ENCODE measurements at places on chromosomes 13 and 19.

- DNase-seq: no peak
Measured at GRCh38 chr13:87656306-87656705, 14.9 kb upstream of the SLITRK5 start.

- DNase-seq: no peak
Measured at GRCh38 chr13:103250071-103250470, 183.9 kb upstream of the SLC10A2 start.

- DNase-seq: no peak
Measured at GRCh38 chr19:34711890-34712289, 22.2 kb upstream of the ZNF181 start.

DNA sequence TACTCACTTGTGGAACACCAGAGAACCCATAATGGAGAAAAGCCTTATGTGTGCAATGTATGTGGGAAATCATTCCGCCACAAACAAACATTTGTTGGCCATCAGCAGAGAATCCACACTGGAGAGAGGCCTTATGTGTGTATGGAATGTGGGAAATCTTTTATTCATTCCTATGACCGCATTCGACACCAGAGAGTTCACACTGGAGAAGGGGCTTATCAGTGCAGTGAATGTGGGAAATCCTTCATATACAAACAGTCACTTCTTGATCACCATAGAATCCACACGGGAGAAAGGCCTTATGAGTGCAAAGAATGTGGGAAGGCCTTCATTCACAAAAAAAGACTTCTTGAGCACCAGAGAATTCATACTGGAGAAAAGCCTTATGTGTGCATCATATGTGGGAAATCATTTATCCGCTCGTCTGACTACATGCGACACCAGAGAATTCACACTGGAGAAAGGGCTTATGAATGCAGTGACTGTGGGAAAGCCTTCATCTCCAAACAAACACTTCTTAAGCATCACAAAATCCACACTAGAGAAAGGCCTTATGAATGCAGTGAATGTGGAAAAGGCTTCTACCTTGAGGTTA, 10.9 kb downstream of the ZNF549 start:
- DNase-seq: no peak

GRCh38 chr13:97752961-97753668, 200.4 kb upstream of the IPO5 start:
- DNase-seq: no peak

DNA sequence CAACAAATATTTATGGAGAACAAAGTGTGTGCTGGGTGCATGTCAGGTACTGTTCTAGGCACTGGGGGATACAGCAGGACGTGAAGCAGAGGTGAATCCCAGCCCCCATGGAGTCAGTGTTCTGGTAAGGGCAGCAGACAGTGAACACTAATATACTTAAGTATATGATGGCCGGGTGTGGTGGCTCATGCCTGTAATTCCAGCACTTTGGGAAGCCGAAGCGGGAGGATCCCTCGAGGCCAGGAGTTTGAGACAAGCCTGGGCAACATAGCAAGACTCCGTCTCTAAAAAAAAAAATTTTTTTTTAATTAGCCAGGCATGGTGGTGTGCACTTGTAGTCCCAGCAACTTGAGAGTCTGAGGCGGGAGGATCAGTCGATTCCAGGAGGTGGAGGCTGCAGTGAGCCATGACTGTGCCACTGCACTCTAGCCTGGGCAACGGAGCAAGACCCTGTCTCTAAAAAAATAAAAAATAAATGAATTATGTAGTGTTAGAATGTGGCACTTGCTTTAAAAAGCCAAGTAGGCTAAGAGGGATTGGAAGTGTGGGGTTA, 22.6 kb downstream of the CHST8 start:
- DNase-seq: no peak

DNA sequence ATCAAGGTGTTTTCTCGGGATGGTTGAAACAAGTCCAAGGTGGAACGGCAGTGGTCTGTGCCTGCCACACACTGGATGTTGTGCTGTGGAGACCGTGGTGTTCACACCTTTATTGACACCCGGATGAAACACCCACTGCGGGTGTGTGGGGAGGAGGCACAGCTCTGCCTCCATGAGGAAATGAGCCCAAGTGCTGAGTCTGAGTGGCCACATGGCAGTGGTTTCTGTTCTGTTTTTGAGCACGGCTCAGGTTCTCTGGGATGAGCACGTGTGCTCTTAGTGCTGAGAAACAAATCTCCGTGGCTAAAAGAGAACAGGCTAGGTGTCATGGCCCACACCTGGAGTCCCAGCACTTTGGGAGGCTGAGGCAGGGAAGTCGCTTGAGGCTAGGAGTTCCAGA, 29.5 kb downstream of the UPF1 start:
- no peak for DNase-seq

GRCh38 chr19:48108997-48109782, 1.4 kb downstream of the PLA2G4C start:
- DNase-seq: no peak

DNA sequence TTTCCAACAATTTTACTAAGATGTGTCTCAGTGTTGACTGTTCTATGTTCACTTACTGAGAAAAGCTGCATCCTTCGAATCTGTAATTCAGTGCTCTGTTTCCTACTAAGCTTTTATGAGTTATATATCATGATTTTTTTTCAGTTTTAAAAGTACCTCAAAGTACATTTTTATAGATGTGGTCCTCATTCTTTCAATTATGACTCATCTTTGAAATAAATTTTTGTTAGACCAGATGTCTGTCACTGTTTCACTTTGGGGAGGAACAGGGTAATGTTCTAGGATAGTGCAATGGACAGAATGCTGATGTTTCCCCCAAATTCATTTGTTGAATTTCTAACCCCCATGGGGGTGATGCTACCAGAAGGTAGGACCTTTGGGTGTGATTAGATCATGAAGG, 74.8 kb downstream of the NALCN start:
- peak; percentile 58 for DNase-seq

DNA sequence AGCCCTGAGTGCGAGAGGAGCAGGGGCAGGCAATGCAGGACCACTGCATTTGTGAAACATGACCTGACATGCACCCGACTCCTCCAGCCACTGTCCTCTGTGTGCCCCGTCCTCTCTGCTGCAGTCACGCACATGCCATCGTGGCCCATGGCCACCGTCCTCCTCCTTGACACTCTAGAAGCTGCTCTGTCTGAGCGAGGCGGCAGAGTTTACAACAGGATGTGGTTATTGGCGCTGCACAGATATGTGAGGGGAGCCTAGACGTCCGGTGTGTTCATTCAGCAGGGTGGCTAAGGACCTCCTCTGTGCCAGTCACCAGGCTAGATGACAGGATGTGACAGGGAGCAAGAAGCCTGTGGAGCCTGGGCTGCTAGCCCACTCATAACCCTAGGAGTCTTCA, 277.8 kb downstream of the FOXO1 start:
- DNase-seq: peak; percentile 92

DNA sequence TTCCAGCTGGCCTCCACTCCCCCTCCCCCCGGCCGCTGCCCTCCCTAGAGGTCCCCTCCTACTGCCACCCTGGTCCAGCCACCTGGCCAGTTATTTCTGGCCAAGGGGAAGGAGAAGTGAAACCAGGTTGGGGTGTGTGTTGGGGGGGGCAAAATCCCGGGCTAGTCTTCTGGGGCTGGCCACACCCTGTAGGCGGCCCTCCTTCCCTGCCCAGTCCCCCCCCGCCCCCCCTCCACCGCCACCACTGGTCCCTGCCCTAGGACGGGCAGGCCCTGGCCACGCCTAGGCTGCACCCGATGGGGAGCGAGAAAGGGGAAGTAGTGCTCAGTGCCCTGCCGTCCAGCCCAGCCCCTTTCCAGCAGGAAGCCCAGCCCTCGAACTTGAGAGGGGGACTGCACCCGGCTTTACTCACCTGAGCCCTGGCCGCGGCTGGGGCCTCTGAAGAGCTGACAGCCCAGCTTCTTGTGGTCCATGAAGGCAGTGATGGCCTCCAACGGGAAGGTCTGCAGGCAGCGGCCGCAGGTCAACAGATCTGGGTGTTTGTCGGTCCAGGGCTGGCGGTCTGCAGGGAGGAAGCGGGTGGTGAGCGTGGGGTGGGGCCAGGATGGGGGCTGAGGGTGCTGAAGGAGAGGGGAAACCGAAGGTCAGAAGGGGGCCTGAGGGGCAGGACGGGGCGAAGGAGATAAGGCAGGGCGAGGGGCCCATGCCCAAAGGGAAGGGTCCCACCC, 813 bp downstream of the ZNF296 start:
- DNase-seq: peak; percentile 73

DNA sequence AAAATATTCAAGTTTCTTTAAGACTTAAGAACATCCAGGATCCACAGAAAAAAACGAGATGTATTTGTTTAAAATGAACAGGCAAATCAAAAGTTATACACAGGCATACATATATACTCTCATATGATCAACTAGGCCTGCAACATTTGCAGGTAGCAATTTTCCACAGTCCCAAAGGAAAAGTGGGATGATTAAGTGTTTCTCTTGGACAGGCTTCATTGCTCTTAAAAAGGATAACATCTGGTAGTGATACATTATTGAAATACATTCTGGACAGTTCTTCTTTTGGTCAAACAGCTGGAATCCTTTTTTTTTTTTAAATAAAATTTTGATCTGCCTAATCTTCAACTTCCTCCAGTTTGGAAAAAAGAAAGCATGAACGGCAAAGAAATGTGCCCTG, 114.8 kb upstream of the TDRD3 start:
- no peak for DNase-seq

GRCh38 chr13:29810145-29810742, 40.2 kb downstream of the UBL3 start:
- DNase-seq: peak; percentile 64

- DNase-seq: peak; percentile 60
Measured at GRCh38 chr13:31072041-31072440, 89.7 kb downstream of the HSPH1 start.

GRCh38 chr13:79647533-79647932, 166.6 kb downstream of the NDFIP2 start:
- no peak for DNase-seq

GRCh38 chr13:36998624-36999041, 507 bp downstream of the ALG5 start:
- peak; percentile 16 for DNase-seq

DNA sequence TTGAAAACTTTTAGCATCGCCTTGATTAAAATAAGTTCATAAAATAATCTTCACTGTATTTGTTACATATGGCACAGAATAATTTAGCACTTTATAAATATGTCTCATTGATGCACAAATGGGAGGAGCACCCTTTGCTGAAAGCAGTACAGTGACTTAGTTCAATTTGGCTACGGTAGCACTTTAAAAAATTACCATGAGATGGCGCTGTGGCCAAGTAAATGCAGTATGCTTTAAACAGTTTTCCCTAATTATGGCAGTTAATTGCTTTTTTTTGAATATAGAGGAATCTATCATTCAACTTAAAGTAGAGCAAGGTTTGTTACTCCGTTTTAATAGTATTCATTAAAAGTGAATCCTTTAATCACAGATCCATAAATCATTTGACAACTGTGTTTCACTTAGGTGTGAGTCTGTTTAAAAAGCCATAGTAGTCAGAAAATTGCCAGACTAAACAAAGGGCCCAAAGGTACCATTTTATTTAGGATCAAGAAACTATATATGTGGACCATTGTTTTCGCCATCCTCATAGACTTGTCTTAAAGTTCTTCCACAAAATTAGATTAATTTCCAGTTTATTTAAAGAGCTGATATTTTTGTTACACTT, 34.7 kb upstream of the ESD start:
- peak; percentile 60 for DNase-seq

DNA sequence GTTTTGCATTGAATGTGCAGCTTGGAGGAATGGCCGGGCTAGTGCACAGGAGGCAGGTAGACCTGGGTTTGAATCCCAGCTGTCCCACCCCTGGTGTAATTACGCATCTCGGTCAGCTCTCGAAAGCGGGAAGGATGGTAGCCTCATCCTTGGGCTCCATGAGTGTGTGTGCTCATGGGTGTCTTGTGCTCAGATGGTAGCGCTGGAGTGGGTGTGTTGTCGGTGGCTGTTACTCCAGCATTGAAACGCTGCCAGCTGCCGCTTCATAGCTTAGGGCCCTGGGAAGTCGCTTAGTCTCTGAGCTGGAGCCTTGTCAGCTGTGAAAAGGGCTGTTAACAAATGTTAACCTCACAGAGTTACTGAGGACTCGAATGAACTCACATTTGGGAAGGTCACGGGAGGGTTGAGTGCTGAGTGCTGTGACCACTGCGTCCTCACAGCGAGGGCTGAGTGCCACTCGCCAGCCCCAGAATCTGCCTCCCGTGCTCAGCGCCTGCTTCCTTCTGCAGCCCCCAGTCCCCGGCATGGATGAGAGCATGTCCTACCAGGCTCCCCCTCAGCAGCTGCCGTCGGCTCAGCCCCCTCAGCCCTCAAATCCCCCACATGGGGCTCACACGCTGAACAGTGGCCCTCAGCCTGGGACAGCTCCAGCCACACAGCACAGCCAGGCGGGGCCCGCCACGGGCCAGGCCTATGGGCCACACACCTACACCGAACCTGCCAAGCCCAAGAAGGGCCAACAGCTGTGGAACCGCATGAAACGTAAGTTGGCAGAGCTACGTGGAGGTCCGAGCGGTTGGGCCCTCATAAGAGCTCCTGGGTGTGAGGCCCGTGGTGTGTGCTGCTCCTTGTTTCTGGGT, 5.2 kb downstream of the LENG8 start:
- DNase-seq: no peak

DNA sequence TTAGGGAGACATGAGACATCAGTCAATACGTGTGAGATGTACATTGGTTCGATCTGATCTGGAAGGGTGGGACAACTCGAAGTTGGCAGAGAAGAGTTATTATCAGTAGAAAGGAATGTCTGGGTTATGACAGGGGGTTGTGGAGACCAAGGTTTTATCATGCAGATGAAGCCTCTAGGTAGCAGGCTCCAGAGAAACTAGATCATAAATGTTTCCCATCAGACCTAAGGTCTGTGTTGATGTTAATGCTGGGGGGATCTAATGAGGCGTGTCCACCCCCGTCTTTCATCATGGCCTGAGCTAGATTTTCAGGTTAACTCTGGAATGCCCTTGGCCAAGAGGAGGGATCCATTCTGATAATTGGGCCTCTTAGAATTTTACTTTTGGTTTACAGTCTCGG, 187.0 kb upstream of the KL start:
- peak; percentile 12 for DNase-seq

DNA sequence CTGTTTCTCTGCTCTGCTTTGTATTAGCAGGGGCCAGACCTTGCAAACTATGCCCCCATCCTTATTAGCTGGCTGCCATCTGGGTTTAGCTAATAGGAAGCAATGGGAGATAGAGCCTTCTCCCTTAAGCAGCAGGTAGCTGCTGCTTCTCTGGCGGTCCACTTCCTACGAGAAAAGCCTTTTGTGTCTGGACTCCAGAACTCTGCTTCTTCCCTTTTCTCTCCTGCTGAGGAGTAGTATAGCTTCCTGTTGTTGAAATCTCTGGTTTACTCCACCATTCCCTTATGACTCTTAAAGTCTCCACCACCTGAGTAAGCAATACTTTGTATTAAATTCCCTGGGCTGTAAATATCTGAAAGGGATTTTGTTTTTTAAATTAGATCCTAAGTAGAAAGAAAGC, 147.1 kb downstream of the DNAJC15 start:
- DNase-seq: no peak

- no peak for DNase-seq
Measured at GRCh38 chr19:33688171-33688992, 66.6 kb downstream of the CHST8 start.

GRCh38 chr13:32988608-32989289, 27.5 kb upstream of the KL start:
- peak; percentile 16 for DNase-seq

Data from EH (cell line).